Memory B cell (primary cell): ENCODE measurements at places on chromosomes 6 and 20.
A peak's percentile ranks its signal among the peaks of the same experiment; 100 is the strongest.

DNA sequence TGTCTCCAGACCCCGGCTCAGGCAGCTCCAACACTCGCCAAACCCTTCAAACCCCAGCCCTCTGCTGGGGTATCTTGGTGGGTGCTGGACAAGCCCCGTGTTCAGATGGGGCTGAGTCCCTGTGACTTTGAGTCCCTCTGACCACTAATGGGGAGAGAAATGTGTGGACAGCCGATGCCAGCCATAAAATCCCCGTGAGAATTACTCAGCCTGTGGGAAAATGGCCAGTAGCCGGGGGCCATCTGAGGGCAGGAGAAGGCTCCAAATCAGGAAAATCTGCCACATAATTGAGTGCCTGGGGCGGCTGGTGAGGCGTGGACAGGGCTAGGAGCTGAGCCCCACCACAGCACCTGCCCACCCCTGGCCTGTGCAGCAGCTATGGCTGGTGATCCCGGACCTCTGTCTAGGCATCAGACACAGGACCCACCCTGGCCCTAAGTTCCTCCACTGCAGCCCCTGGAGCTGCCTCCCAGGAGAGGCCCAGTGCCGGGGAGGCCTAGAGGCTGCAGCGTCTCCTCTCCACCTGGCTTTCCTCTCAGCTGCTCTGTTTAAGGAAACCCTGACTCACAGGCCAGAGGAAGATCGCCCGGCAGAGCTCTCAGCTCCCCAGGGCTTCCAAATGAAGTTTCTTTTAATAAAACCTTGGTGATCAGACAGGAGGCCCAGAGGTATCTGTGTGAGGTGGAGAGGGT lies 53.7 kb upstream of the SLCO4A1 start:
- DNase-seq, result no peak

- DNase-seq, result no peak
Measured at GRCh38 chr6:123640567-123641187, 3.9 kb upstream of the TRDN start.

DNA sequence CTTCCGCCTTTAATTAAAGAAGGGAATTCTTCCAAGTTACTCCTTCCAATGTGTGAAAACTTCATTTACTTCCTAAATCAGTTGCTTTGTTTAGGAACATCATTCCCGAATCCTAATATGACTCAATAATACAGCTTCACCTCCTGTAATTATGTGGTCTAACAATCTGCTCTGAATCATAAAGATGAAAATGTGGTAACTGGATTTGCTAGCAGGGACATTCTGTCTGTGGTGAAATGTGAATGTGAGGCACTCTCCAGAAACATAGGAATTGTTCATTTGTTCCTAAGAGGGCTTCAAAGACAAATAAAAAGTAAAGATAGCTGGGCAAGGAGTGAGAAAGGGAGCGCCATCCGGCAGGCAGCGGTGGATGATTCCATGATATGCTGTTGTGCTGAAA lies 678.1 kb downstream of the KIF16B start:
- DNase-seq, result no peak

DNA sequence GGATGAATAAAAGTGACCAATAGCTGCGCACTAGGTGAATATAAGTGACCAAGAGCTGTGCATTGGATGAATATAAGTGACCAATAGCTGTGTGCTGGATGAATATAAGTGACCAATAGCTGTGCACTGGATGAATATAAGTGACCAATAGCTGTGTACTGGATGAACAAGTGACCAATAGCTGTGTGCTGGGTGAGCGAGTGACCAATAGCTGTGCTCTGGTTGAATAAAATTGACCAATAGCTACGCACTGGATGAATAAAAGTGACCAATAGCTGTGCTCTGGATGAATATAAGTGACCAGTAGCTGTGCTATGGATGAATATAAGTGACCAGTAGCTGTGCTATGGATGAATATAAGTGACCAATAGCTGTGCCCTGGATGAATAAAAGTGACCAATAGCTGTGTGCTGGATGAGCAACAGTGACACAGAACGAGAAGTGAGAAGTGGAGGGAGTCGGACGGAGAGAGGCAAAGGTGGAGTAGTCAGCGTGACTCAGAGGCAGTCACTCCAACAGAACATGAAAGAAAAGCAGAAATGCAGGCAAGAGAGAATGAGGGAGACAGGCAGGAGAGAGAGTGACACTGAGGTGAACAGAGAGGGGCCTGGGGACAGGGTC lies 38.5 kb downstream of the RBM38 start:
- DNase-seq, result no peak

- DNase-seq, result peak; percentile 11
Measured at GRCh38 chr6:107318100-107318736, 141.1 kb downstream of the PDSS2 start.

DNA sequence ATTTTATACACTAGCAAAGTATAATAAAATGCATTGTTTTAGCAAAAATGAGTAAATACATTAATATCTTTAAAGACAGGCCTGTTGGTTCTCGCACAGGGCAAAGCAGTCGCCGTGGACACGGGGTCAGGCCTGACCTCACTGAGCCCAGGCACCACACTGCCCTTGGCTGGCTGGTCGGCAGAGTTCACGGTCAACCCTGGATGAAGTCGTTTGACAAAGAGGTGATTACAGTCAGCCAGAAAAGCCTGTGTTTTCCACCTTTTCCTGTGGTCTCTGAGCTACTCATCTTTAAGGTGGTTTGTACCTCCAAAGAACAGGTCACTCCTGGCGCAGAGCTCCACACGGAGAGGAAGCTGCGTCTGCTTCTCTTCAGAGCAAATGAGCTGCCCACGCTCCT lies 191.5 kb downstream of the DLL1 start:
- no peak for DNase-seq

DNA sequence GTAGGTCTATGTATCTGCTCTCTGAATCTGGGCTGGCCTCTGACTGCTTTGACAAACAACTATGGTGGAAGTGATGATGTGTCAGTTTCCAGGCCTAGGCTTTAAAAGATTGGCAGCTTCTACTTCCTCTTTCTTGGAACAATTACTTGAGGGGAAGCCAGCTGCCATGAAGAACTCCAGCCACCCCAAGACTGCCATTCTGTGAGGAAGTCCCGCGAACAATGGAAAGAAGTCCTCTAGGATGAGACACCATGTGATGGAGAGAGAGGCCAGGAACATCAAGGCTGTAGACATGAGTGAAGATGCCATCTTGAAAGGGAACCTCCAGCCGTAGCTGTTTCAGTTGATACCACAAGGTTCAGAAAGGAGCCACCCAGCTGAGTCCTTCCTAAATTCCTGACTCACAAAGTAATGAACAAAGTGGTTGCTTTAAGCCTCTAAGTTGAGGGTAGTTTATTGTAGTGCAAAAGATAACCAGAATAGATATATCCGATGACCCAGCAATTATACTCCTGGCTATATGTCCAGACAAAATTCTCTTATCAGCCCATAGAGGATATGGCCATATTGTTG lies 15.3 kb upstream of the TCF15 start:
- no peak for DNase-seq

GRCh38 chr6:14716499-14717146 lies 529.2 kb upstream of the JARID2 start:
- no peak for DNase-seq

DNA sequence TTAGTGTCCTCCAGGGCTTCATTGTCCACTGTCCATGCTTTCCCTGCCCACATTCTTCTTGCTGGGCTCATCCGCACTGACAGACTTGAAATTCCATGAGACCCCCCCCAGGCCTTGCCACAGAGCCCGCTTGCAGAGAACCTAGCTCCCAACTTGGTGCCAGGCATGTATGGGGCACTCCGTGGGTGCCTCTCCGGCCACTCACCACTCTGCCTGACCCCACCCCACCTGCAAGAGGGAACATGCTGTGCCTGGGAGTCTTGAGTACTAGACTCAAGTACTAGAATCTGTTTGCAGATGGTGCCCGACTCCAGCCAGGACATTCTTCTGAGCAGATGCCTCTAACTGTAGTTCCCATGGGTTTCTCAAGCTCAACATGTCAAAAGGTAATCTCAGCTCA lies 47.9 kb downstream of the TRERF1 start:
- DNase-seq, result no peak

DNA sequence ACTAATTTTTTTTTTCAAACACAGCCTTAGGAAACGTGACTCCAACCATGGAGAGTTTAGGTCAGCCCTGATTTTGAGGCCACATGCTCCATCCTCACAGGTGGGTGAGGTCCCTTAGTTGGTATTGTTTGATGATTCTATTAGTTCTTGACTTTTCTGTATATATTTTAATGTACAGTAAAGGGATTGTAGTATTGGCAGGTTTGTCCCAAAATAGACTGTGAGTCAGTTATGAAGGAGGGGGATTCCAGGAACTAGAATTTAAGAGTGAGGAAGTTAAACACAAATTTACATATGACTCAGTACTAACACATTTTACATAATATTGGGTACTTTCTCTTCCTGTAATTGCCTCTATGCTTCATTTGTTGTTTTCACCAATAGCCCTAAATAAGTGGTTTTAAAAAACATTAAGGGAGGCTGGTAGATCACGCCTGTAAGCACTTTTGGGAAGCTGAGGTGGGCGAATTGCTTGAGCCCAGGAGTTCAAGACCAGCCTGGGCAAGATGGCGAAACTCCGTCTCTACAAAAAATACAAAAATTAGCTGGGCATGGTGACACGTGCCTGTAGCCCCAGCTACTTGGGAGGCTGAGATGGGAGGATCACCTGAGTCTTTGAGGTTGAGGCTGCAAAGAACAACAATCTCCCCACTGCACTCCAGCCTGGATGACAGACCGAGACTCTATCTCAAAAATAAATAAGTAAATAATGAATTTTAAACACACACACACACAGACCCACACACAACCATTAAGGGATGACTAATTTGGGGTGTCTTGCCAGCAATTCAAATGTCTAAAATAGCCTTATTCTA lies 81.8 kb downstream of the SGK1 start:
- peak; percentile 48 for DNase-seq

DNA sequence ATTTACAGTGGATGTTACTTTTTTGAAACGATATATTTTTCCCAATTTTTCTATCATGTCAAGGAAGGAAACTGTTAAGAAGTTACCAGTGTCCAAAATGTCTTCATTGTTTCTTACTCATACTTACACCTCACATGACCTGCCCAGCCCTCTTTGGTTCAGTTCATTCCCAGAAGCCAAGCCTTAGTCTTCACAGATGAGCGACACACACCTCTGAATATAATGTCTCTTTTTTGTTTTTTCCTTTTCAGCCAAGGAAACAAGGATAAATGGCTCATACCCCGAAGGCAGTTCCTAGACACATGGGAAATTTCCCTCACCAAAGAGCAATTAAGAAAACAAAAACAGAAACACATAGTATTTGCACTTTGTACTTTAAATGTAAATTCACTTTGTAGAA lies 225.2 kb downstream of the SMOC2 start:
- DNase-seq, result no peak

DNA sequence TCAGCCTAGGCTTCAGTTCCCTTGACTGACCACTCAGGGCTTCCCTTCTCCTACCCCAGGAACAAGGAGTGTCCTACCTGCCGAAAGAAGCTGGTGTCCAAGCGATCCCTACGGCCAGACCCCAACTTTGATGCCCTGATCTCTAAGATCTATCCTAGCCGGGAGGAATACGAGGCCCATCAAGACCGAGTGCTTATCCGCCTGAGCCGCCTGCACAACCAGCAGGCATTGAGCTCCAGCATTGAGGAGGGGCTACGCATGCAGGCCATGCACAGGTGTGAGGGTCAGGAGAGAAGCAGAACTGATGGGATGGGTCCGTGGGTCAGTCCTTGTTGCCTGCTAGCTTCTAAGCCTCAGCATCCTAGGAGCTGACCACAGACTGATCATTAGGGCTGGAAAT lies 1.6 kb downstream of the RING1 start:
- no peak for DNase-seq
